HEK293T (cell line): ENCODE measurements at places on chromosomes 16 and 17.

DNA sequence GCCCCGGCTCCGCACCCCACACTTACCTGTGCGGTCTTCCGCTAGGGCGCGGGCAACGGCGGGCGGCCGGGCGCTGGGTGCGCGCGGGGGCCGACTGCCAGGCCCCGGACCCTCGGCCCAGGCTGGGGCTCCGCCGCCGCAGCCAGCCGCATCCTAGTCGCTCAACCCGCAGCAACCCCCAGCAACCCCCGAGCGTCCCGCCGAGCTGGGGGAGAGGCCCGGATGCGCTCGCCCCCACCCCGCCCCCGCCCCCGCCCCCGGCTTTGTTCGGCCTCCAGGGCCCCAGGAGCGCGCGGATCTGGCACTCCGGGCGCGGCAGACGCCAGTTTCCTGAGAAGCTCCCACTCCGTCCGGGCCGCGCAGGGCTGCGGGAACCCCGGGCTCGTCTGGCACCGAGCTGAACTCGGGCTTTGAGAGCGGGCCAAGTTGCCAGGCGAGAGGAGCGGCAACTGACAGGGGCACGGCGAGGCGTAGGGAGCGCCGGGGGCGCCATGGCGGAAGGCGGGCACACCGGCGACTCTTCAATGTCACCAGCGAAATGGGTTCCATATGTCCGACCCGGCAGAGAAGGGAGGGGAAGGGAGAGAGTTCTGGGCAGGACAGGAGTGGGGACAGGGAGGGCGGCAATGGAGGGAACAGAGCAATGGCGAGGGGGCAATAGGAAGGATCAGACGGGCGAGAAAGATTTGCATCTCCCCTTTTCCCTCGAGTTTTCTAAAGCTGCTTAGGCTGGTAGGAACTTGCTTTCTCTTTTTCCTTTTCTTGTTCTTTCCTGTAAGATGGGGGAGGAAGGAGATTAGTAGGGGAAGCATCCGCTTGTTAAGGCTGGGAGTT, 13.7 kb downstream of the HOXB4 start:
- DNase-seq: no peak

DNA sequence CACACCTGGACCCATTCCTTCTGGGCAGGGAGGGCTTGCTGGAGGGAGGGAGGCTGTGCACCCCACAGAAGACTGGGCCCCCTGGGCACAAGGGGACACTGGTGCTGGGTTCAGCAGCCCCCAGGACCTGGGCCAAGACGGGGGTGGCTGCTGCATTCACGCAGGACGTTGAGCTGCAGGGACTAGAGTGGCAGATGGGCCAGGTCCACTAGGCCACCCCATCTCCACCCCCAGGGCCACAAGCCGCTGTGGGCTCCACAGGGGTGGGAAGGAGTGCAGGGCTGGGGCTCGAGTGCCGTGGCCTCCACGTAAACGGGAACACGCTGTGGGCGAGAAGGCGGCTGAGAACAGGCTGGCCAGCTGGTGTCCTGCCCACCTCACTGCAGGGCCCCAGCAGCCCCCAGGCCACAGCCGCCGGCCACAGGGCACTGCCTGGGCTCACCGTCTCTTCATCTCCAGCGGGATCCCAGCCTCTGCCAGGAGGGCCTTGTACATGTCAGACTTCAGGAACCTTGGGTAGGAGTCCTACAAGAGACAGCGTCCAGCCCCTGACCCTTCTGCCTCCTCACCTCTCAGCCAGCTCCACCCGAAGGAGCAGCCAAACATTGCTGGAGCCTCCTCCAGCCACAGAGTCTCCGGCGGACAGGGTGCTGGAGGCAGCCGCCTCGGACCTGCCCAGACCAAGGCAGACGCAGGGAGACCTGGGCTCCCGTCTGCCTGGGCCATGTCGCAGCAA, 6.5 kb downstream of the RGS11 start:
- DNase-seq: no peak

GRCh38 chr17:61335845-61336655, 63.6 kb upstream of the TBX2 start:
- DNase-seq: peak; percentile 30

- DNase-seq: no peak
Observed at GRCh38 chr16:84686707-84687298, 13.0 kb upstream of the USP10 start.

- DNase-seq: no peak
Observed at GRCh38 chr16:74775255-74775654, 635 bp upstream of the FA2H start.

- DNase-seq: no peak
Observed at GRCh38 chr17:34895383-34895782, 65.9 kb downstream of the CCT6B start.

DNA sequence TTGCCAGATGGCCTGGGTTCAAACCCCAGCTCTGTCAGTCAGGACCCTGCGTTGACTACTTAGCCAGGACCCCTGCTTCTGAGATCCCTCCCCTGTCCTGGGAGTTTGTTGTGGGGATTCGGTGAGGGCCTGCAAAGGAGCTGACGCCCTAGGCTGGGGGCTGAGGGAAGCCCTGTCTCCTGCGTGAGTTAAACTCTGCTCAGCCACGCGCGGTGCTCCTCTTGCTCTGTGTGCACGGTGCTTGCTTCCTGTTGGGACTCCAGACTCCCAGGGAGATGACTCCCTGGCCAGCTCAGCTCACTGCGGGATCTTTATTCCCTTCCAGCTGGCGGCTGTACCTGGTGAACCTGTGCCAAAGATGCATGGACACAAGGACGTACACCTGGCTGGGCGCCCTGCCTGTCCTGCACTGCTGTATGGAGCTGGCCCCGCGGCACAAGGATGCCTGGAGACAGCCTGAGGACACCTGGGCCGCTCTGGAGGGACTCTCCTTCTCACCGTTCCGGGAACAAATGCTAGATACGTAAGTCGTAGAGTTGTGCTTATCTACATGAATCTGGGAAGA, 37.4 kb downstream of the RNF213 start:
- DNase-seq: no peak

GRCh38 chr16:4938683-4939030, 1.7 kb upstream of the PPL start:
- DNase-seq: no peak

DNA sequence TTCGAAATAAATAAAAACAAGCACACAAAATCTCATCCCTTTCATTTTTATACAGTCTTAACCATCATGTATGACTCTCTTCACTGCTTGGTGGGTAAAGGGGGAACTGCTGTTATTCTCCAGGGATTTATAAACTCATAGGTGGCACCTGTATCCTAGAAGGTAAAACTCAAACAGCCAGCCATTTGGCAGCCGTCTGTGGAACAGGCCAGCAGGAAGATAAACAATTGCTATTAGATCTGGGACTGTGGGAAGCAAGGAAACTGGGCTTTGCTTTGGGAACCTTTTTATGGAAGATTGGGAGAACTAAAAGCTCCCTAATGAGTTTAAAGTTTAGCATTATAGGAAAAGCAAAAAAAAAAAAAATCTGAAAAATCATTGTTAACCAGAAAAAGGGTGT, 126.0 kb downstream of the TANGO6 start:
- no peak for DNase-seq

DNA sequence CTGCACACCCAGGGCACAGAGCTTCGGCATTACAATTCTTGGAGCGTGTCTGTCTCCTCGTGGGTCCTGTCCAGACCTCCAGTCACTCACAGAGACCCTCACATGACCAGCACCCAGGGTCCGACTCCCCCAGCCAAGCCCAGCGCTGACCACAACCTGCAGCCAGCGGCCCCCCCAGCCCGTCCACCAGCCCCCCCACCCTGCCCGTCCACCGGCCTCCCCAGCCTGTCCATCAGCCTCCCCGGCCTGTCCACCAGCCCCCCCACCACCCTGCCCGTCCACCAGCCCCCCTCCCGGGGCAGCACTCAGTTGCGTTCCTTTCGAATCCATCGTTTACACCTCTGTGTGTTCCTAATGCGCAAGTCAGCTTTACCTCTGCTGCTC, 5.8 kb downstream of the SECTM1 start:
- DNase-seq: no peak

DNA sequence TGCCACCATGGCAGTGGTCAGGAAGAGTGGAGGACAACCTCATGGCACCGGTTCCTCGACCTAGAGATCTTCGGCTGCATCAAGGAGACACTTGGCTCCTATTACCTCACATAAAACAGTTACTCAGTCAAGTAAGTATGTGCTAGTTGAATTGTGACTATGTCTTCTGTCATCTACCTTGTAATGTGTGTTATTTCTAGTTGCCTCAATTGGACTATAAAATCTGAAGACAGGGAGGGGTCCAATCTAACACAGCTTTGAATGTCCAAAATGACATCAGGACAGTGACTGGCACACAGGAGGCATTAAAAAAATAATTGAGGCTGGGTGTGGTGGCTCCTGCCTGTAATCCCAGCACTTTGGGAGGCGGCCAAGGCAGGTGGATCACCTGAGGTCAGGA, 17.2 kb downstream of the C16orf86 start:
- DNase-seq: no peak

DNA sequence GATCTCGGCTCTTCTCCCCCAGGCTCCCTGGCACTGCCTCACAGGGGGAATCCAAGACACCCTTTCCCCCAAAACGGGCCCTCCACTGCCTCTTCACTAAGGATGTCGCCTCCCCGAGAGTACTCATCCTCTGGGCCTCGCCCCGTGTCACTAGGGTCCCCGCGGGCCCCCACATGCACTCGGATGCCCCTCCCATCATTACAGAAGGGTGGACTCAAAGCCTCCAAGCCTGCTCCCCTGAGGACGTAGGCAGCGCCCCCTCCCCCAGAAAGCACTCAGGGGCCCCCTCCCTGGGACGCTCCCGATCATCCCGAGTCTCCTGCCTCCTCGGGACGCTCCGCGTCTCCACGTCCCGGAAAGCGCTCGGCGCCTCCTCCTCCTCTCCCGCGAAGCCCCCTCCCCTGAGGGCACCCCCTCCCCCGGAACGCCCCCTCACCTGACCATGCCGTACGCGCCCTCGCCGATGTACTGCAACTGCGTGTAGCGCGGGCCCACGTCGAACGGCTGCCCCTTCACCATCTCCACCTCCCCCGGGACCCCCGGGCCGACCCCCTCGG, 338 bp downstream of the MAPK3 start:
- no peak for DNase-seq

DNA sequence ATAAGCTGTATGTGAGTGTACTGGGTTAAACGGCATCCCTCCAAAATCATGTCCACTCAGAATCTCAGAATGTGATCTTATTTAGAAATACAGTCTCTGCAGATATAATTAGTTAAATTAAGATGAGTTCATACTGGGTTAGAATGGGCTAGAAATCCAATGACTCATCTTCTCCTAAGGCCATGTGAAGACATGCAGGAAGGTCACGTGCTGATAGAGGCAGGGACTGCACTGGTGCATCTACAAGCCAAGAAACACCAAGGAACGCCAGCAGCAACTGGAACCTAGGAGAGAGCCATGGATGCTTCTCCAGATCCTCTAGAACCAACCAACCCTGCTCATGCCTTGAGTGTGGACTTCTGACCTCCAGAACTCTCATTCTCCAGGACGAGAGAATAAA, 241.0 kb downstream of the XYLT1 start:
- no peak for DNase-seq

GRCh38 chr17:45409659-45410076, 23.0 kb downstream of the ARHGAP27 start:
- DNase-seq: no peak

DNA sequence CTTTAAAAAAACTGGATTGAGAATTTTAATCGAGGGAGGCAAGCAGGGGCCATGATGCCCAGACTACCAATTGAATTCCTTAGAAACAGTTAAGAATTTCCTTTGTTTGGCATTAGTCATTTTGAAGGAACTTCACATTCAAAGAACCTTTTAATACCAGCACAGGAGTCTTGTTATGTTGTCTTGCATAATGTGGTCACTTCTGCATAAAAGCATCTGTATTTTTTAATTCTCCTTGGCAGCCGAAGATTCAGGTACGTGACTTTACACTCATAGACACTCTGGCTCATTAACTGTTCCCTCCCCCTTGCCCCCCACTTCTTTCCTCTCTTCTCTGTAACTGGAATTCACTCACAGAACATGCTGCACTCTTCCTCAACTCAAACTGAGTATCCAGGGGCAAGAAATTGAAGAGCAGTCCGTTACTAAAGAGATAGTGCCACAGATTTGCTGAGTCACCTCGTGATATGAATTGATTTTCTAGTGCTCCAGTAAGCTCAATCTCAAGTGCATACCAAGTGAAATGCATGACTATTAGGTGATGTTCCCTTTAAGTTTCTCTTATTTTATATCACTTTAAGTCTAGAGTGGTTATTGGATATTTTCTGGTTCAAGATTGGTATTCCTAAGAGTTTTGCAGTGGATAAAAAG, 572.2 kb upstream of the SOX9 start:
- no peak for DNase-seq

DNA sequence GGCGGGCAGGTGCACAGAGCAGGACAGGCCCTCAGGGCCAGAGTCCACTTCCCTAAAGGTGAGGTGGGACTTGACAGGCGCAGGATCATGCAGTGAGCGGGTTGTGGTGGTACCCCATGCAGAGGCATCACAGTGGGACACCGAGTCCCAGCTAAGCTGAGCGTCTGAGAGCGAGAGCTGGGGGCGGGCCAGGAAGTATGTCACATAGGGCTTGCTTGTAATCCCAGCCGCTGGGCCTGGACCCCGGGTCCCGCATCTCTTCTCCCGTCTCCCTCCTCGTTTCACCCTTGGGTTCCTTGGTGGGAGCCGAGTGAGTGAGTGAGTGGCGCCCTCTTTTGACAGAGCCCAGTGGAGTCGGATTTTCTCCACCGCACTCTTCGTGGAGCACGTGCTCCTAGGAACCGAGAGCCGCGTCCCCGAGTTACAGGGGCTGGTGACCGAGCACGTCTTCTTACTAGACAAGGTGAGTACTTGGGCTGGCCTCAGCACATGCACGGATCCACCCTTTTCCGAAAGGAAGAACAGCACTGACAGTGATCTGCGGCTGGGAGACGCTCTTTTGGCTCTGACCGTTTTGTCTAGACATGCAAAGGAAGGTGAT, 50.8 kb upstream of the ENDOV start:
- DNase-seq: peak; percentile 51

DNA sequence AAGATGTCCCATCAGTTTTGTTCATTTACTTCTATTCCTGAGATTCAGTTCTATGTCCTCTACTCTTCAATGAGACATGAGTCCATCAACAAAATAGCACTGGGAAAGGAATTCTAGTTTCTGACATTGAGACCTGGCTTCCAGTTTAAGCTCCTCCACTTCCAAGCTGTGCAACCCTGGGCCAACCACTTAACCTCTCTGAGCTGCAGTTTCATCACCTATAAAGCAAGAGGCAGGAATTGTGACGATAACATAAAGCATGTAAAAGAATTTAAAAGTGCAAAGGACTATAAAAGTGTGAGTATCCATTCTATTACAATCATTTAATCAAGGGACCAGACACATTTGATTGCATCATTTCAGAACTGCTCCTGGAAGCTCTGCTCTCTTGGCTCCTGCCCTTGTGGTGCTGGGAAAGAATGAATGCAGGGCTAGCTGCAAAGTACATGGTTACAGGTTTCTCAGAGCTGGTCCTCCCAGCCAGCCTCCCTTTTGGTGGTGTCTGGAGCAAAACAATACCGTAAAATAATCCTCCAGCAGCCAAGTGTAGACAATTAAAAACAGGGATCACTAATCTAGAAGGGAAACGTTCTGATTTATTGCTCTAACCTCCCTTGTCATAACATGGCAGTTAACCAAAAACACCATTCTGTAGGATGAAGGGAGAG, 113.9 kb downstream of the VPS53 start:
- no peak for DNase-seq

GRCh38 chr16:58464047-58464915, 35.7 kb upstream of the NDRG4 start:
- peak; percentile 55 for DNase-seq
